Activated T-cell treated with anti-CD3 and anti-CD28 coated beads, Interleukin-2, amount 50 U/mL, for 24 hours (primary cell): ENCODE measurements at places on chromosomes 3 and 15.

GRCh38 chr3:196458063-196458462, 25.8 kb upstream of the UBXN7 start:
- DNase-seq, result no peak

DNA sequence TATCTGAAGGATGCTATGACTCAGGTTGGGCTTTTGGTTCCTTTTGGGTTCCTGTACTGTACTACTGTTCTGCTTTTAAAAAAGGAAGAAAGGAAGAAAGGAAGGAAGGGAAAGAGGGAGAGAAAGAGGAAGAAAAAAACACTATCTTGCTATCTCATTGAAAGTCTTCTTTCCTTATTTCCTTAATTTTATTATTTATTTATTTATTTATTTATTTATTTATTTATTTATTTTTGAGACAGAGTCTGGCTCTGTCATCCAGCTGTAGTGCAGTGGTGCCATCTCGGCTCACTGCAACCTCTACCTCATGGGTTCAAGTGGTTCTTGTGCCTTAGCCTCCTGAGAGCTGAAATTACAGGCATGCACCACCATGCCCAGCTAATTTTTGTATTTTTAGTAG, 198.9 kb upstream of the SOX2 start:
- no peak for DNase-seq

DNA sequence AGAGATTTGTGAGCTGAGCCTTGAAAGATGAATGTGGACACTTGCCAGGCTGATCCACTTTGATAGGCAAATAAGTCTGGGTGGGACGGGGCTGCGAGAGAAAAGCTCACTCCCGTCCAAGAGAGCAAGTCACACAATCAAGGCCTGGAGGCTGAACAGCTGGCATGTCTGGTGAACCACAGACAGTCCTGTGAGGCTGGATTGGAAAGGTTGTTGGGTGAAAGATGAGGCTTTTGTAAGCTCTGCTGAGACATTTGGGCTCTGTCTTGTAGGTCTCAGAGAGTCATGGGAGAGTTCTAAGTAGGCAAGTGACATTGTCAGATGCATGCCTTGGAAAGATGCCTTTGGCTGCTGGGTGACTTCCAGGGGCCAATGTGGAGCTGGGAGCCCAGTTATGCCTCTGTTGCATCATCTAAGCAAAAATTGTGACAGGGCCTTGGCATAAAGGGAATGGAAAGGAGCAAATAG, 38.5 kb downstream of the RPLP1 start:
- DNase-seq, result no peak

GRCh38 chr3:47310391-47310790, 27.6 kb downstream of the KLHL18 start:
- no peak for DNase-seq

DNA sequence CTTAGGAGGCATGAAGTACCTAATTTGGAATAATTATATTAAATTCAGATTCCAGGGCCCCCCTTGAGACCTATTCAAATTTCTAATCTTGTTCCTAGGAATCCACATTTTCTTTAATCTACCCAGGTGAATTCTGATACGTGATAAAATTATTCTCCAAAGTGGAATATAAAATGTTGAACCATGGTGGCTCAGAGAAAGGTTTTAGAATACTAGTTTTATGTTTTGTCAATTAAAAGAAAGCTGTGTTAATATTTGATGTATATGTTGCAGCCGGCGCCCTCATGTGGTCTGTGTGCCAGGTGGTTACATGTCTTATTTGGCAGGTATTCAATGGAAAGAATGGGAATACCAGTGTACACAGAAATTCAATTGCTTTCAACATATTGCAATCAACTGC, 321.8 kb downstream of the FEZF2 start:
- DNase-seq, result no peak

DNA sequence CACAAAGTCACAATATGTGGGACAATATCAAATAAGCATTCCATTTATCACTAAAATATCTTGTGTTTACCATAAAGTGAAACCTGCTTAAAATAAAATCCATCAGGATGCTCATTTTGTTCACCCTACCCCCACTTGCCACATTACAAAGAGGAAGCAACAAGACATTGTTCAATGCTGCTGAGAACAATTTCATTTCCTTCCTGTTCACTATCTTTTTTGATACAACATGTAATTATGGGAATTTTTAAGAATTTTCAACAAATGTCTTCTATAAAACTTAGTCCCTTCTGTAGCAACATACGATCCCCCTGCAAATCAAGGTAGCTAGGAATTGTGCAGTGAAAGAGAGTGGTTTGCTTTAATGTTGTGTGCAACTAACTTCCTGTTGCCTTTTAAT, 34.9 kb upstream of the GPR160 start:
- DNase-seq, result no peak

GRCh38 chr3:53083521-53083920, 37.6 kb upstream of the SFMBT1 start:
- DNase-seq, result no peak
